ENCODE measurements at places on chromosomes 1 and 21. TPM values are rescaled to one million over a fixed set of nuclear protein-coding genes. Genes with fewer than 3 reads are reported as not detected.
A peak's percentile ranks its signal among the peaks of the same experiment; 100 is the strongest.

- H3K4me3 ChIP-seq, result no peak overlapping the region
- peaks cover 9% of the 10 kb centered on the region for H3K27me3 ChIP-seq
- H3K36me3 ChIP-seq, result no peaks in the 10 kb centered on the region
- peak; percentile 23 for DNase-seq
- H3K4me1 ChIP-seq, result peaks cover 11% of the 10 kb centered on the region
These were observed 12.0 kb upstream of the KCNE2 start for GRCh38 chr21:34351786-34352241.

The WNT2B gene
- not detected for total RNA-seq

The MRPL20 gene
- total RNA-seq, result 107 TPM

GRCh38 chr1:232571523-232571922 lies 58.4 kb downstream of the SIPA1L2 start:
- peaks cover 5% of the 10 kb centered on the region for H3K36me3 ChIP-seq
- no peak overlapping the region for H3K4me3 ChIP-seq
- peaks cover 26% of the 10 kb centered on the region for H3K4me1 ChIP-seq
- no peaks in the 10 kb centered on the region for H3K27me3 ChIP-seq
- DNase-seq, result no peak
- no peak overlapping the region for H3K27ac ChIP-seq

The MIGA1 gene
- total RNA-seq, result 10.5 TPM

GRCh38 chr1:101435831-101436511 lies 199.2 kb downstream of the S1PR1 start:
- H3K36me3 ChIP-seq, result no peaks in the 10 kb centered on the region
- no peak for DNase-seq
- no peak overlapping the region for H3K4me3 ChIP-seq
- H3K4me1 ChIP-seq, result no peaks in the 10 kb centered on the region
- peaks cover 24% of the 10 kb centered on the region for H3K27me3 ChIP-seq

- H3K27me3 ChIP-seq, result peaks cover 5% of the 10 kb centered on the region
- no peak for DNase-seq
- no peak overlapping the region for H3K27ac ChIP-seq
- H3K4me3 ChIP-seq, result no peak overlapping the region
These were observed 58.1 kb upstream of the ANGPTL1 start for GRCh38 chr1:178928976-178929375.

- no peaks in the 10 kb centered on the region for H3K27me3 ChIP-seq
- no peak for DNase-seq
- H3K27ac ChIP-seq, result no peak overlapping the region
- H3K4me1 ChIP-seq, result peaks cover 5% of the 10 kb centered on the region
These were observed 171.9 kb upstream of the USP25 start for GRCh38 chr21:15557925-15558324.

GRCh38 chr1:54499360-54500106 lies 48.5 kb upstream of the ACOT11 start:
- peaks cover 10% of the 10 kb centered on the region for H3K4me1 ChIP-seq
- DNase-seq, result peak; percentile 63
- H3K27ac ChIP-seq, result no peak overlapping the region

DNA sequence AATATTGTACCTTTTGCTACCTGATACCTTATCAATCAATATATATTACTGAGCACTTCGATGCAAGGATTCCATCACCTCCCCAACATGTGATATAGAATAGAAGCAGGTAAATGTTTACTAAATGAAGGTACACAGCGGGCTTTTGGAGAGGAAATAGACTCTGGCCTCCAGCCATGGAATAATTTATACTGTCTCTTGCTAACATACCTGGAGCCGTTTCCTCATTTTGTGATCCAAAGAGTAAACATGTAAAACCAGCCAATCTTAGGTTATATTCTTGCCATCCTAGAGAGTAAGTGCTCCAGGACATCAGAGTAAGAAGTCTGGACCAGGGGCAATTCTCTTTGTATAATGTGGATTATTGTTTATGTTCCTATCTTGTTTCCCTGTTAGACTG lies 39.4 kb downstream of the NDUFS5 start:
- DNase-seq, result no peak
- H3K4me3 ChIP-seq, result no peak overlapping the region
- no peaks in the 10 kb centered on the region for H3K4me1 ChIP-seq

GRCh38 chr1:116770625-116771024 lies 16.4 kb downstream of the CD2 start:
- H3K27me3 ChIP-seq, result no peaks in the 10 kb centered on the region
- H3K36me3 ChIP-seq, result peaks cover 61% of the 10 kb centered on the region
- peak overlapping the region; percentile 61 for H3K4me3 ChIP-seq

DNA sequence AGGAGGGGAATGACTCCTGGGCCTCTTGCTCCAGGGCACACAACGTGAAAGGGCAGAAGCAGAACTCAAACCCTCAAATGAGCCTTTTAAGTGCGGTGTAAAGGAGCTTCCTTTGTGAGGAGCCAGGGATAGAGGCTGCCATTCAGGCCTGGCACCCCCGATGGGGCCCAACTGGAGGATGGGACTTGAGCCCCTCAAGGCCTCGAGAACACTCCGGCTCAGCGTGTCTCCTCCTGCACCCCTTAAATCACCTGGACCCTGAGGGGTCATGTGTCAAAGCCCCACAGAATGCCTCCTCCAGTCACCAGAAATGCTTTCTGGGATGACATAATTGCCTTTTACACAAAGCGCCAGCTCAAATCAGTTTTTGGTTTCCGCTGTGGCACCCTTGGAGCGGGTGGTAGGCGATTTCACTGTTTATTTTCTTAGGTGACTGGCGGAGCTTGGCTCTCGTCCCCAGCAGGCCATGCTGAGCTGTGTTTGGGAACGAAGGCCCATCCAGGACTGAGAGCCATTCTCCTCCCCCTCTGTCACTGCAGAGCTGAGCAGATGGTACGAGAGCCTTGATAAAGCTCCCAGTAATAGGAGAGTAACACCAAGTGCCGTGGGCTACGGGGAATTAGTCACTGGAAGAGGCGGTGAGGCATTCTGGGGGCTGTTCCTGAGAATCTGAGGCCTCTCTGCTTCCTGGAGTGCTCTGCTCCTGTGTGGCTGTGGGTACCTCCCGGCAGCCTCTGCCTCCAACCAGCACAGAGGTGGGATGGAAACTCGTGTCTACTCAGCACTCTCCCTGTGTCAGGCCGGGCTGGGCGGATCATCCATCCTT lies 163.0 kb downstream of the GRIK3 start:
- H3K27me3 ChIP-seq, result no peaks in the 10 kb centered on the region
- no peaks in the 10 kb centered on the region for H3K4me1 ChIP-seq
- no peak for DNase-seq
- H3K36me3 ChIP-seq, result no peaks in the 10 kb centered on the region
- H3K4me3 ChIP-seq, result no peak overlapping the region

The CNTN2 gene
- total RNA-seq, result not detected
